ENCODE measurements at places on chromosomes 7 and 10.

DNA sequence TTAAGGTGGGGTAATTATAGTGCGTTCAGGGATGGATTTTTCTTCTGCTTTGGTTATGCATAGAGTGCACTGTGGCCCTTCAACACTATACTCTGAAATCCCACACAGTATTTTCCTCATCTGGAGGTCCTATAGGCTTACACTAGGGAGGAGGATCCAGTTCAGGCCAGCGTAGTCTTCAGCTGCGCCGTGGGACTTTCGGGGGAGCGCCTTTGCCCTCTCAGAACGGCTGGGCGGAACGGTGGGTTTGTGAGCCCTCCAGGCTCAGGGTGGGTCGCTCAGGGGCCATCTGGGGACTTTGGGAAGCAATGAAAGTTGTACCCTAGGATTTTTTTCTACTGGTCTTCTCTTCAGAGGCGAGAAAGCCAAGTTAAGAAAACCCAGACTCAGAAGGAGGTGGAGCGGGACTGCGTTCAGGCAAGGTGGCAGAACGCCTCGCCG, 652 bp upstream of the VPS26A start:
- DNase-seq: no peak

- no peak for DNase-seq
Measured at GRCh38 chr10:19840776-19841175, 24.5 kb downstream of the PLXDC2 start.

GRCh38 chr10:86393862-86394455, 27.4 kb upstream of the GRID1 start:
- DNase-seq: no peak

DNA sequence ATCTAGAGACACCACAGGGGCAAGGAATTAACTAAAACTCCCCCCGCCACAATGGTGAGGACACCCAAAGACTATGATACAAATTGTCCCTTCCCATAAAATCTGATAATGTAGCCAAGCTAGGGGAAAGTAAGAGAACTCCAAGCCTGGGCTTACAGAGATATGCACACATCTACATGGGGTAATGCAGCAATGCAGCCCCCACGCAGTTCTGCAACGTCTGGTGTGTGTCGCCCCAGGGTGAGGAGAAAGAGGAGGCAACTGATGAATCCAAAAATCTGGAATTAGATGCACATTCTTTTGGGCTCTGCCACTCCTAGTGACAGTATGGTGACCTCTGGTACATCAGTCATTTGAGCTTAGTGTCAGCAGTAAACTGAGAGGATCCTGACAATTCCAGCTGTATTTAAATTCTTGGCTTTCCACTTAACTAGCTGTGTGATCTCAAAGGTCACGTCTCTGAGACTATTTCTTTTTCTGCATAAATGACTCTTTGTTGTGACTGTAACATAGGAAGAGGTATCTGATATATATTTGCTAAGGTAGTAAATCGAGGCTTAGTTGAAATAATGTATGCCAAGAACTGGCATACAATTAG, 51.5 kb downstream of the PIP4K2A start:
- DNase-seq: no peak

DNA sequence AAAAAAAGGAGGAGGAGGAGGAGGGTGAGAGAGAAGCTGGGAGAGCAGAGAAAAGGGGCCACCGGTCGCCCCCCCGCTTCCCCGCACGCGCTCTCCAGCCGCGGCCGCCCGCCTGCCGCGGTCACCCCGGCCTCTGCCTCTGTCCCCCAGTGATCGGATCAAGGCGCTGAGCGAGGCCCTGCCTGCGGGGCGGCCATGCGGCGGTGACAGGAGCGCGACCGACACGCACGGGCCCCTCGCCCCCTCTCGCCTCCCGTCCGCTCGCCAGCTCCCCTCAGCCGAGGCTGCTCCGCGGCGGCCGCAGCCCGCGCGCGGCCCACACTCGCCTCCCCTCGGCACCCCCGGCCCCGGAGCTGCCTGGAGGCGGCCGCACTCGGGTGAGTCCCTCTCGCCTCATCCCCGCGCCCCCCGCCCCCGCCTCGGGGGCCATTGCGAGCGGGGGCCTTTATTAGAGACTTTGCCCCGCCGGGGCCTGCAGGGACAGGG, at the start of gene GTF2I:
Gene GTF2I, plus strand, starts transcription at position 27 of the 486 bp plus-strand sequence. CDS start 31,411 bp downstream, outside the sequence.
- no peak for DNase-seq

- no peak for DNase-seq
Measured at GRCh38 chr10:83585686-83586085, 553.6 kb upstream of the GHITM start.

- peak; percentile 56 for DNase-seq
Measured at GRCh38 chr7:29915481-29916215, 74.0 kb downstream of the SCRN1 start.

GRCh38 chr7:27966219-27966780, 214.3 kb downstream of the JAZF1 start:
- no peak for DNase-seq

GRCh38 chr7:102046373-102047117, 229.1 kb downstream of the CUX1 start:
- no peak for DNase-seq

GRCh38 chr10:64507651-64508028, 986.4 kb downstream of the REEP3 start:
- no peak for DNase-seq

DNA sequence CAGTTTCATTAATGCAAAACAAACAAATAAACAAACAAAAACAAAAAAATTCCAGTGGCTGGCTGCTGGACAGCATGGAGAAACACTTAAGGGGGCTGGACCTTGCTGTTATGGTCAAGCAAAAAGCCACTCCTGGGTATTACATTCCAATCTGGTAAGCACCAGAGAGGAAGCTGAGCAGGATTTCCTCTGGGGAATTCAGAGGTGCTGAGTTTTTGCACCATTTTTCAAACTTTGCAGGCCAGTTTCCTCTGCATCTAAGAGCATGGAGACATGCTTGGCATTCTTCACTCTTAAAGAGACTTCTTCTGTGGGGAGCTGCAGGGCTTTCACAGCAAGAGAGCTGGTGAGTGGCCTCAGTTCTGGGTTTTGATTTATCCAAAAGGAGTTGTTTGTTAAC, 84.5 kb downstream of the FZD1 start:
- no peak for DNase-seq

DNA sequence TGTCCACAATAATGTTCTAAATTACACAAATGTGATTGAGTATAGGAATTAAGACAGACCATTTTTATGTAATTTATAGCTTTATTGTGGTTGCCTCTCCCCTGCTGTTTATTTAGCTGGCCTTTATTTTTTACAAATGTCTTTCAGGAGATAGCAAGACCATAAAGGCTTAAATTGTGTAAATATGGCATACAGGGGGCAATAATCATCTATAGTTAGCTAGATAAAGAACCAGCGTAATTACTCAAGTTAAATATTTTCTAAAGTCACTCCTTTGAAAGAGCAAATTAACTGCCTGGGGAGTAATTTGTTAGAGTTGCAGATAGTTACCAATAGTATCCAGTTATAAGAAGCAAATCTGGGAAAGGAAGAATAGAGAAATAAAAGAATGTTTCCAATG, at the start of gene MALRD1:
Gene MALRD1, plus strand, starts transcription at position 313 of the 400 bp plus-strand sequence. CDS start 138 bp downstream, outside the sequence.
- no peak for DNase-seq

DNA sequence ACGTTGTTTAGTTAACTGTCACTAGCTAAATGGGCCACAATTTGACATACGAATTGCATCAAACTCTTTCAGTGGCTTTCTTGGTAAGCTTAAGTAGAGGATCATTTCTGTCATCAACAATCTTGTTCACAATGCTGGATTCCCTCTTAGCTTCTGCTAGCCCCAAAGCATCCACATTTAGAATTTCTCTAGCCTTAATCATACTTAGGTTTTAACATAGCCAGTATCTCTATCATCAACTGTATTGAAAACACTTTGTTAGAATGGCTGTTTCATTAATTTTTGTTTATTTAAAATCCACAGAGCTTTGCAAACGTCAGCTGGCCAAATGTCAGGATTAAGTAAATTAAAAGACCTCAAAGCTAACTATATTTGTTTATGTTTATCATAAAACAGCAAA, 41.1 kb downstream of the ABRAXAS2 start:
- no peak for DNase-seq

GRCh38 chr10:24428410-24428782, 219.5 kb downstream of the KIAA1217 start:
- no peak for DNase-seq

- no peak for DNase-seq
Measured at GRCh38 chr7:37225285-37225969, 223.2 kb downstream of the ELMO1 start.

- DNase-seq: peak; percentile 93
Measured at GRCh38 chr10:511101-511848, 178.2 kb downstream of the DIP2C start.

DNA sequence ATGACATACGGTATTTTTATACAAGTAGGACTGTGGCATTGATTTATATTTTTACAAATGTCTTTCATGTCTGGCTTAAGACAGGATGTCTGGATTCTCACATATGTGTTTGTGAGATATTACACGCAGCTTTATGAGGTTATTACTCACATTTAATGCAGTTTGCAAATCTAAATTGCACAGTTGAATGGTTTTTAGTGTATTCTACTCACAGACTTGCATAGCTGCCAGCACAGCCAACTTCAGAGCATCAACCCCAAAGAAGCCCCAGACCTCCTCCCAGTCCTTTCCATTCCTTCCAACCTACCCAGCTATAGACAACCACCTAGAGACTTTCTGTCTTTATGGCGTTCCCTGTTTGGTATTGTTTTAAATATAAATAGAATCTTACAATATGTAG, 193.8 kb upstream of the SHH start:
- no peak for DNase-seq

DNA sequence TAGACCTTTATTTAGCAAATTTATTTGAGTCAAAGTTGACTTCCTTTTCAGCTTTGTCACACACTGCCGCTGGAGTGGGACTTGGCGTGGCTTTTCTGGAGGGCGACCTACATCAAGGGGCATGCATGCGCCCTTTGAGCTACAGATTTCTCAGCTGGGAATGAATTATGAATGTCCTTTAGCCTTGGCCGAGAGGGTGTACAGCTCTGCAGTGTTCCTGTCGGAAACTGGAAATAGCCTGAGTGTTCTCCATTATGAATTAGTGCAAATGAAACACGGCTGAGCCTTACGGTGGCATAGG, 79.7 kb downstream of the GLRX3 start:
- no peak for DNase-seq

DNA sequence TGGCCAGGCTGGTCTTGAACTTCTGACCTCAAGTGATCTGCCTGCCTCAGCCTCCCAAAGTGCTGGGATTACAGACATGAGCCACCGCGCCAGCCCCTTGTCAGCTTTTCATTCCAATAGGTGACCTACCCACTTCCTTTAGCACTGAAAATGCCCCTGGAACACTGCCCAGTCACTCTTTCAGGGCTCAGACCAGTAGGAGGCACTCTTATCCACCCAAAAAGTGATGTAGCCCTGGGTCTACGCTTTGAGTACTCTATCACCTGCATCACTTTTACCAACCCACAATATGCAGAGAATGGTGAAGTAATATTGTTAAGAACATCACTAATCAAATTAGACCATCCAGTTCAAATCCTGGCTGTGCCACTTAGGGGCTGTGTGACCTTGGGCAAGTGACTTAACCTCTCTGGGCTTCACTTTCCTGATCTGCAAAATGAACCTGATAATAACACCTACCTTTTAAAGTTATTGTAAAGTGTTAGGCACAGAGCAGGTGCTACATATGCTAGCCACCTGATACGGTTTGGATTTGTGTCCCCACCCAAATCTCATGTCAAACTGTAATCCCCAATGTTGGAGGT, 5.2 kb downstream of the CALN1 start:
- no peak for DNase-seq

- no peak for DNase-seq
Measured at GRCh38 chr10:3140280-3140679, 32.3 kb downstream of the PITRM1 start.

- DNase-seq: no peak
Measured at GRCh38 chr10:101137271-101137670, 6.2 kb downstream of the TLX1 start.

GRCh38 chr7:20089431-20089830, 127.8 kb downstream of the MACC1 start:
- DNase-seq: no peak

DNA sequence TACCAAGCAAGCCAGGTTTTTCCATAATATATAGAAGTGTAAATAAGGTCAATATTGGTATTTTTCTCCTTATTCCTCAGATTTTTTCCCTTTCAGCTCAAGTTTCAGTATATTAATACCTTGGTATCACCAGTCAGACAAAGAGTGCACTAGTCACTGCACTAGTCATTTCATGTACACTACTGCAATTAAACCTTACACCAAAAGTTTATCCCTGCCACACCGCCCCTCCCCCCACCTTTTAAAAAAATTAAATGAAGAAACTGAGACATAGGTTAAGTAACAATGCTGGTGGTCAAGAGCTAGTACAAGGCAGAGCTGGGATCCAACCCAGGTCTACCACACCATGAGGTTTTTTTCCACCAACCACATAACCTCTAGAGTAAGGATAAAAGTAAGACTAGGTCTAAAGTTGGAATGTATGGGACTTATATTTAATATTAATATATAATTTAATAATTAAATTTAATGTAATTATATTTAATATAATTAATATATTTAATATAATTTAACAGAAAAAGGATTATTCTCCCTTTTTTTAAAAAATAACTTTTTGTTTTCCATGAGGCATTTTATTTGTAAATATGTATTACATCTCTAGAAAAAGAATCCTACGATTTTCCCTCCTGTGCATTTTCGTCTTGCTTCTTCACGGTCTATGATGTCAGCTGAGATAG, 68.5 kb downstream of the NT5C2 start:
- no peak for DNase-seq

GRCh38 chr7:23467291-23467805, 2.9 kb downstream of the IGF2BP3 start:
- DNase-seq: no peak

Data from dorsolateral prefrontal cortex (tissue), 122 donors.